ENCODE measurements at places on chromosomes 6 and 20.

DNA sequence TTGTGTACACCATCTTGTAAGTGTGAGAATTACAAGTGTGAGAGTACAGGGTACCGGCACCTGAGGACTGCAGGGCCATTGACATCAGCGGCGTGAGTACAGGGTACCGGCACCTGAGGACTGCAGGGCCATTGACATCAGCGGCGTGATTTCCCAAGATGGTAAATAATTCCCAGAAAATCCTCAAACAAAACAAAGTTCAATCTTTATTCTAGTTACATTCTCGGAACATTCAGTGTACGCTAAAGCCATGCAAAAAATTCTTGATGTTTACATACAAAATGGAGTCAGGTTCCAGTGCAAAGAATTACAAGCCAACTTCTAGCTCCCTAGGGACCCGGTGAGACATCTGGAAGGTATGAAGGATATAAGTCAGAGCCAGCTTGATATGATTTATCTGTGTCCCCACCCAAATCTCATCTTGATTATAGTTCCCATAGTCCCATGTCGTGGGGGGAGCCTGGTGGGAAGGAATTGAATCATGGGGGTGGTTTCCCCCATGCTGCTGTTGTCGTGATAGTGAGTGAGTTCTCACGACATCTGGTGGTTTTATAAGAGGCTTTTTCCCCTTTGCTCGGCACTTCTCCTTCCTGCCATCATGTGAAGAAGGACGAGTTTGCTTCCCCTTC lies 172.7 kb downstream of the TTLL2 start:
- DNase-seq = no peak

DNA sequence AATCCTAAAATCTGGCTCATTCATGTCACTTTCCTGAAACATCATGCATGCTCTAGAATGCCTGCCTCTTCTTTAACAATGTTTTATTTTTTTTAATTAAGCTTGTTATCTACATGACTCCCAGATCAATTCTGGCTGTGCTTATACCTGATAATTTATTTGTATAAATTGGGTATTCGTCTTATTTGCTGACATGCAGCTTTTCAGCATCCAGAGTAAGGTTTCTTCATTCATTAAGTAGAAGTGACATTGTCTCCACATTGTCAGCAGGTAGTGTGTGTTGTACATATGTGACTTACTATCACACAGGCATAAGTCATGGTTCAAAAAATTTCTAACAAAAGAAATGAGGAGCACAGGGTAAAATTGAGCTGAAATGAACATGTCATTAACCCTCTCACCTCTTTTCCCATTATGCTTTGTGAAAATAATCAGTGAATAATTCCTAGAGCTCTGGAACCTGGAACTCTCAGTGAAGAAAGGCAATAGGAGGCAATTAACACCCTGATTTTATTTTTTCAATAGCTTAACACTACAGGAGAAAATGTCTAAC lies 157.4 kb downstream of the OPRM1 start:
- DNase-seq = no peak

DNA sequence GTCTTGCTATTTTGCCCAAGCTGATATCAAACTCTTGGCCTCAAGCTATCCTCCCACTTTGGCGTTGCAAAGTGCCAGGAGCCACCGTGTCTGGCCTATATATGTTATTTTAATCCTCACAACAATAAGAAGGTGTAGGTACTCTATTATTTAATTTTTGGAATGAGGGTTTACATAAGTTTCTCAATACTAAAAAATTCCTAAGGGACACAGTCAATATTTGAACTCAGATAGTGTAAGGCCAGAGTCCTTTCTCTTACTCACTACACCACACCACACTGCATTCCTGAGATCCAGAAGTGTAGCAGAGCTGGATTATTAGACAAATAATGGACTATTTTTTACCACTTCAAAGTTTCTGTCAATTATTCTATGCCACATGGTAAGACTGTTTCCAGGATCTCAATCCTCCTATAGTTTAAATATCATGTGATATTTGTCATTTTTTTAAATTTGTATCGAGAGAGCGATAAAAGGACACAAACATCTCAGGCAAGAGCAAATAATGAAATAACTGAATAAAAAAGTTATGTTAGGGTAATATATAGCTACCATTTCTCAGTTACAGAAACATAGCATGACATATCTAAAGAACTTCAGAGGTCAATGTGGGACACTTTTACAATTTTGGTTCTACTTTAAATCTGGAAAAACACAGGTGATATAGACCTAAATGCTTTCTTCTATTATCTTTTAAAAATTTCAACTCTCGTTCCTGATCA lies 162.2 kb upstream of the THEMIS start:
- no peak for DNase-seq

- no peak for DNase-seq
Observed at GRCh38 chr6:161445021-161445799, 171.3 kb upstream of the AGPAT4 start.

DNA sequence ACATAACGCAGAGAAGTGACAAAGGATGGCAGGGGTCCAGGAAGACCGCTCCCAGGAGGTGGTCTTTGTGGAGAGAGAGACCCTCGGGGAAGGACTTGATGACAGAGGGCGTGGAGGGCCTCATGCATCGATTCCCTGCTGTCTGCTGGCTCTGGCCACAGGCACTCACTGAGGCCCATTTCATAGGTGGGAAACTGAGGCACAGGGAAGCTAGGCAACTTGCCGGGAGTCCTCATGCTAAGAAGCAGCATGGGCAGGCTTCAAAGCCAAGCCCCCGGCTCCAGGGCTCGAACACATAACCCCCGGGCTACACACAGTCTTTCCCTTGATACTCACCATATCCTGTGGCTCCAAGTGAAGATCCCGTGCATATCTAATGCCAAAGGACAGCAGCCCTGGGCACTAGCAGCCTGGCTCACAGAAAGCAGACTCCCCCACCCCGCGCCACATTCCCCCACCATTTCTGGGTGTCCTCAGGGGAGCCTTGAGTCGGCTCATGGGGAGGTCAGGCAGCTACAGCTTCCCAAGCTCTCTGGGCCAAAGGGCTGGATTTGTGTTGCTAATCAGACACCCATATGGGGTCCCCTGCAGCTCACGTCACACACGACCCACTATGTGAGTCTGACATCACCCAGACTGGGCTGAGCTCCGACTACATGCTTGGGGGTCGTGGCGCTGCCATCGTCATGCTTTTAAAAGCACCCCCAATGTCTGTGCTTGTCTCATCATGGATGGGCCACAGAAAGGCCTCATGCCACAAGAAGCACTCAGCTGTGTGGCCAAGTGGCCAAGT lies 130.9 kb upstream of the PMEPA1 start:
- DNase-seq = no peak

- no peak for DNase-seq
Observed at GRCh38 chr20:39109933-39110818, 148.0 kb downstream of the DHX35 start.

DNA sequence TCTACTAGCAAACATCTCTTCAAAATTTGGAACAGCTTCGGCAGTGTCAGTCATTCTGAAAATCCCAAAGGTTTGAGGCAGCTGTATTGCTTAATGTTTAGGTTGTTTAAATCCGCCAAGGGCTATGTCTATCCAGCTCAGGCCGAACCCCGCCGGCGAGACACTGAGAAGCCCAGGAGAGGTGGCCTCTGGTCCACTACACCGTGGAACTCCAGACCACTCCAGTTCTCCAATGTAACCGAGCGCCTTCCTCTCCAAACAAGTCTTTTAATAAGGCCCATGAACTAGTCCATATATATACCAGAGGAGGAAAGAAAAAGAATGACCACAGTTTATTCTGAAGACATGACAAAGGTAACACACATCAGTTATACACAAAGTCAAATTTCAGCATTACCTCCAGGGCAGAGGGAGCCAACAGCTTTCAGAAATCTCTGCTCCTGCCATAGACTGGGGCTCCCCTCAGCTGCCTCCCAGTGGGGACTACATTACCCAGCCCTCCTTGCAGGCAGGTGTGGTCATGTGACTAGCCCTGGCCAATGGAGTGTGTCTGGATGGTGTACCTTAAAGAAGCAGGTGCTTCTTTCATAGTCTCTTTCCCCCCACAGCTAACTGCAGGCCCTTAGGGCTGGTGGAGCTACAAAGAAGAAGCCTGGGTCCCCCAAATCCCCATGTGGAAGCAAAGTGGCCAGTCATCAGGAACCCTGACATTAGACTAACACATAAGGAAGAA lies at the start of gene RAMACL:
TSS of gene RAMACL (minus strand) at position 255 of the 733 bp plus-strand sequence. CDS start at position 54, 201 bp downstream.
- no peak for DNase-seq

DNA sequence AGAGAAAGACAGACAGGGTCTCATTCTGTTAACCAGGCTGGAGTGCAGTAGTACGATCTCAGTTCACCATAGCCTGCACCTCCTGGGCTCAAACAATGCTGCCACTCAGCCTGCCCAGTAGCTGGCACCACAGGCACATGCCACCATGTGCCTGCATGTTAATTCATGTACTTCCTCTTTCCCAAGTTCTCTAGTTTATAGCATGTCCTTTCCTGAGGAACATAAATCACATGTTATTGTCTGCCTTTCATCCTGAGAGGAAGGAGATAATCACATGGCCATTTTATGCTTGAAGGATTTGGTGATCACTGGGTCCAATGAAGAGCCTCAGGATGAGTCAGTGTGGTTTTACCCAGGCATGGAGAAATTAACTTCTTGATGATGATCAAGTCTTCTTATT lies 47.9 kb downstream of the COL11A2 start:
- no peak for DNase-seq

GRCh38 chr6:118963003-118963402 lies 28.0 kb upstream of the MCM9 start:
- DNase-seq = no peak

GRCh38 chr6:42532038-42532669 lies 31.7 kb upstream of the UBR2 start:
- peak; percentile 35 for DNase-seq

DNA sequence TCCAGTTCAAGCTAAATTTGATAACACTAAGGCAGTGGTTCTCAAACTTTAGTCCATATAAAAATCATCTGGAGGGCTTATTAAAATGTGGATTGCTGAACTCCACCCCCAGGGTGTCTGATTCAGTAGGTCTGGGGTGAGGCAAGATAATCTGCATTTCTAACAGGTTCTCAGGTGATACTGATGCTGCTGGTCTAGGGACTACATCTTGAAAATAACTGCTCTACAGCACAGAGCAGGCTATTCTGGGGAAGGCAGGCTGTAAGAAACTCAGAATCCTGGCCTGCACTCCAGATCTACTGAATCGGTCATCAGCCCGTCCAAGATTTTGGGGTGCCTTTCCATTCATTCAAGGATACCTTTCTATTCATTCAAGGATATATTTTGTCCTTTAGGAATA lies 11.5 kb downstream of the CALHM5 start:
- DNase-seq = no peak

- no peak for DNase-seq
Observed at GRCh38 chr6:125829433-125829832, 38.7 kb downstream of the NCOA7 start.

DNA sequence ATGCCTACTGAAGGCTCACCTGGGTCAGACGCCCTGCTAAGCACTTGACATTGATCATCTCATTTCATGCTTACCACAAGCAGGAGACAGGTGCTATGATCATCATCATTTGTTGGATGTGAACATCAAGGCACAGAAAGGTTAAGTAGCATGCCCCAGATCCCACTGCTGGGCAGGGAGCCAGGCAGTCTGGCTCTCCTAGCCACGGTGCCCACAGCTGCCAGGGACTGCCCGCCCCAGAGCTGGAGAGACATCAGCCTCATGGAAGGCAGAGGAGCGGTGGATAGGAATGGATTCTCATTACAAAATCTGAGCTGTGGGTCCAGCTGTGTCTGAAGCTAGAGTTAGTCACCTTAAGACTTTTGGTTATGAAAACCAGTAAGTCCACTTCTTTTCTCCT lies 3.6 kb downstream of the SULF2 start:
- no peak for DNase-seq

GRCh38 chr20:5696011-5696559 lies 54.1 kb upstream of the SHLD1 start:
- no peak for DNase-seq

DNA sequence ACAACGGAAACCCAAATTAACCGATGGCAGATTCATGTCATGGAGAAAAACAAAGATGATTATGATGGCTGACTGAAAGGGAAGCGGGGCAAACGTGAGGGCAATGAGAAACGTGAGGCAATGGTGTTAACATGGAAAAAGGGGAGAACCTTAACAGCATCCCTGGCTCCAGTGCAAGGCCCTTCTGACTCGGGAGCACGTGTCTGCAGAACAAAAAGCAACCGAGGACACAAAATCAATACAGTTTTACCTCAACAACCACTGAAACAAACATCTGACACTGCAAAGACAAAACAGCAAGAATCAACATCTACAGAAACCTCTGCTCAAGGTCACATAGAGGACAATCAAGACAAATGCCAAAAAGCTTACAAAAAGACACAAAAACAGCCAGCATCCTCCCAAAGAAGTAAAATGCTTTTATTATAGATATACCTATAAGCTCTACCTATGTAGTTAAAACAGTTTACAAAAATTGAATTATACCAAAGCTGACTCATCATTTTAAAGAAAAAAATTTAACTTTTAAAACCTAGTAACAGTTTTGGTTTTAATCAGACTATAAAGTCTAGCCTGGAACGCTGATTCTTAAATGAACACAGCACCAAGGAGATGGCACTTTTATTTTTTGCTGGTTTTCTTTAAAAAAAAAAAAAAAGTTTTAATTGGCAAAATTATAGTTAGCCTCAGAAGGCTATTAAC lies 43.1 kb downstream of the SMLR1 start:
- DNase-seq = no peak

DNA sequence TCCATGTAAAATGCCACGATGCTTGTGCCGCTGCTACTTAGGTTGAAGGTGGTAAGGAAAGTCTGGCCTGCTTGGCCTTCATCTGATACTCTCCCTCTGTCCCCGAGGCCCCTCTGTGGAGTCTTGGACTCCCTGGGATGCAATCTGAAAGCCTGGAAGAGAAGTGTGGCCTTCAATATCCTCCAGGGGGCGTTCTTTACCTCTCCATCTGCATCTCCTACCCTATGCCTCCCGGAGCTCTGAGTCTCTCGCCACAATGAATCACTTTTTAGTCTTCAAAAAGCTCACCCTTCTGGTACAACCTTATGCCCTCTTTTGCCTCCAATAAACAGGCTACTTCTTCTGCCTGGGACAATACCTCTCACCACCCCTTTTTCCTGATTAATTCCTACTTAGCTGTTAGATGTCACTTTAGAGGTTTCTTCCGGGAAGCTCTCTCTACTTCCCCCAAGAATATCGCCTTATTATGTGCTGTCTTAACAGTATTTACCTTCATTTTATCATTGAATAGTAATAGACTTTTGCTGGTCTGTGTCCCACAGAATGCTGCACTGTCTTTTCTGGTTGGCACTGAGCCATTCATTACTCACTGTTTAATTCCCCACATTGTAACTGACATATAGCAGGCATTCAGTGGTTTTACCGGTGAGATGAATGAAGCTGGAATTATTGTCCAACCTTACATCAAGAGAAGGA lies 13.9 kb upstream of the ATG5 start:
- no peak for DNase-seq

DNA sequence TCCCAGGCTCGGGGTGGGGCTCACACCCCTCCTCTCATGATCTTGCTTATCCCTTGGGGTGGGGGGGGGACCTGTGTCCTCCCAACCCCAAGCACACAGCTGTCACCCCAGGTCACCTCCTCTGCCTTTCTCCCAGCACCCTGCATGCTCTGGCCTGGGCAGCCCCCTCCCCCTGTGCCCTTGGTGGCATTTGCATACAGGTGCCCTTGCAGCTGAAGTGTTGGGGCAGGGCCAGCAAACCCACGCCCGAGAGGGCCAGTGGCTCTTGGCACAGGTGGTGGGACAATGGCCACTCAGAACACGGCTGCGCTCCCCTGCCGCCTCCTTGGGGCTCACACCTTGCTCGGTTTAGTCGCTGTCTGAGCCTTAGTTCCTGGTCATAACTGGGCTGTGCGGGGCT lies 11.3 kb upstream of the MYT1 start:
- DNase-seq = no peak

- DNase-seq = no peak
Observed at GRCh38 chr6:162973151-162973872, 245.5 kb downstream of the PACRG start.
